CD8-positive, alpha-beta memory T cell (primary cell): ENCODE measurements at places on chromosomes 7 and 10.

GRCh38 chr10:121662945-121663917 is 65.0 kb upstream of the FGFR2 start:
- DNase-seq, result no peak

DNA sequence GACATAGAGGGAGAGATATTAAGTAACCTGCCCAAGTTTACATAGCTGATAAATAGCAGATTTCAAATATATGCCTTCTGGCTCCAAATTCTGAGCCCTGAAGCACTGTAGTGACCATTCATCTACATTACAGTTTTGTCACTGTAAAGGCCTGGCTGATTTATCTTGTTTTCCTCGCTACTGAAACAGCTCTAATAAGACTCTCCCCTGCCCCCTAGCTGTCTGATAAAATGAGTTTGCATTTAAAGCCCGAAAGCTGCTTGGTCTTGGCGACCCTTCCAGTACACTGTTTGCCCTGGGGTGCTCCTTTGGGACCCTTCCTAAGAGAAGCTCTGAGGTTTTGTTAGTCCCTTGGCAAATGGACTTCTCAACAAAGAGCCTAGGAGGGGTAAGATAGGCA is 59.7 kb upstream of the RAB11FIP2 start:
- no peak for DNase-seq

GRCh38 chr10:124605856-124606812 is 138.0 kb downstream of the FAM53B start:
- no peak for DNase-seq

GRCh38 chr10:73647875-73648651 is 6.8 kb upstream of the MYOZ1 start:
- DNase-seq, result no peak
